ENCODE measurements at places on chromosomes 1 and 21.

DNA sequence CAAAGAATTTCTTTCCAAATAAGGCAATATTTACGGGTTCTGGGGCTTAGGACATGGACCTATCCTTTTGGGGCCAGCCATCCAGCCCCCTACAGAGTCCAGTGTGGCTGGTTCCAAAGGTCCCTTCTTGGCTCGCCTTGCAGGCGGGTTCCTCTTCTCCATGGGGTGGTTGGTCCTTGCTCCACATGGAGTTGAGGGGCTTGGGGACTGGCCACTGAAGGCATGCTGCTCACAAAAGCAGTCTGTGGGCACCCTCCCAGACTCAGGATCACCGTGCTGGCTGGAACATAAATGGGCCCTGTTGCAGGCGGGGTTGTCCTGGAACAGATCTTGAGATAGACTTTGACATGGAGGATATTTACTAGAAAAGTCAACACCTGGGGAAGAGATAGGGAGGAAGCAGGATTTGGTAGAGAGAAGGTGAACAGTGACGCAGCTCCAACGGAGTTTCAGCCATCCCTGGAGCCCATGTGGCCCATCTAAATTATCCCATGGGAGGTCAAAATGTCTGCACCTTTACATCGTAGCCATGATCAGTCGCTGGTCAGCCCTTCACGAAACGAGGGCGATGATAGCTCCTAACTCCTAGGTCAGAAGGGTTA is 39.1 kb upstream of the LRP8 start:
- no peak for DNase-seq

- DNase-seq = no peak
These were observed 56.3 kb upstream of the ADAMTS5 start for GRCh38 chr21:27023186-27023585.

GRCh38 chr1:222167111-222167510 is 380.8 kb downstream of the HHIPL2 start:
- peak; percentile 6 for DNase-seq

DNA sequence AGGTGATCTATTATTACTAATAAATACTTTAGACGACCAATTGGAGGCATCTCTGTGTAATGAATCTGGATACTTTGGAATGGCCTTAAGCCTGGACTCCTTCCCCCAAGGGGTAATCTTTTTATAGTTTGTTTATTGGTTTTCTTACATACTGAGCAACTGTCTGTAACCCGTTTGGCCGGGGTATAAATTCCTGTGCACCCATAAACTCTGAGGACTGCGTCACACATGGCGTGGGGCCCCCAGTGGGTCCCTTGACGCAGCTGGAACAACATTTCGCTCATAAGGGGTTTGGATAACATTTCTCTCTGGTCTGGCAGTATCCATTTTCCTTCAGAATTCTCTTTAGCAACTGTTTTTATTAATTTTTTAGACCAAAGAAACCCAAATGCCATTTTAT is 26.5 kb downstream of the SCCPDH start:
- no peak for DNase-seq

DNA sequence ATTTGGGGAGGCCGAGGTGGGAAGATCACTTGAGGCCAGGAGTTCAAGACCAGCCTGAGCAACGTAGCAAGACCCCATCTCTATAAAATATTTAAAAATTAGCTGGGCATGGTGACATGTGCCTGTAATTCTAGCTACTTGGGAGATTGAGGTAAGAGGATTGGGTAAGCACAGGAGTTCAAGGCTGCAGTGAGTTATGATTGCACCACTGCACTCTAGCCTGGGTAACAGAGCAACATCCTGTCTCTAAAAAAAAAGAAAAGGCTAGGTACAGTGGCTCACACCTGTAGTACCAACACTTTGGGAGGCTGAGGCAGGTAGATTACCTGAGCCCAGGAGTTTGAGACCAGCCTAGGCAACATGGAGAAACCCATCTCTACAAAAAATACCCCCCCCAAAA is 35.7 kb upstream of the RCC1 start:
- no peak for DNase-seq

DNA sequence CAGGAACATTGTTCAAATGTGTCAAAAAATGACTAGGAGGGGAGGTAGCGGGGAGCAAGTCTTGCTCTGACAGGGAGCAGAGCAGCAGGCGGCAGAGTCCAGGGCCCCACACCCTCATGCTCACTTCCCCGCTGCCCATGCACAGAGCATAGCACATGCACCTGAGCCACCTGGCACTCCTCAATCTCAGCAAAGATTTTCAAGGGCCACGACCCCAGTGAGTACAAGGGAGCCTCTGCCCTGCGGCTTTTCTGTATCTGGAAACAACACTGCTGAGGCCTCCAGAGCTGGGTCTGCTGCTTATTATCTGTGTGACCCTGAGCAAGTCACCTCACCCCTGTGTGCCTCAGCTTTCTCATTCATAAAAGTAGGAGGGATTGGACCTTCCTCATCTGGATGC is 1.1 kb upstream of the GJB3 start:
- DNase-seq = no peak

GRCh38 chr21:42841156-42841915 is 38.0 kb downstream of the WDR4 start:
- DNase-seq = no peak

- no peak for DNase-seq
These were observed 51.5 kb downstream of the SH3BGR start for GRCh38 chr21:39503123-39503762.

GRCh38 chr1:155899683-155900082 is 11.5 kb downstream of the RIT1 start:
- DNase-seq = no peak
